ENCODE measurements at places on chromosomes 1 and 21.

DNA sequence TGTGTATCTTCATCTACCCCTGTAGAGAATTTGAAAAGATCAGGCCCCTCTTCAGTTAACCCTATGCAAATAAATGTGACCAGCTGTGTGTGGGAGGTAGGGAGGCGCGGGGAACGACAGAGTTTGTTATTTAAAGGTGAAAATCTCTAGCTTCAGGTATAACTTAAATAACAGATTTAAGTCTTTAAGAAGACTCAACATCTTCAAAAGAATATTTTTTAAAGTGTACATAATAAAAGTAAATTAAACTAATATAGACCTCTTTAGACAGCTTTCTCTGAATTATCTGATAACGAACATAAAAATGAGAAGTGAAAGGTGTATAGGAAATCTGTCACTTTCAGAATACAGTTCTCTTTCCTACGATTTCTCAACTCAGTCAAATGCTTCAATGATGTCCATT, 16.0 kb downstream of the ANGPTL3 start:
- DNase-seq = no peak

DNA sequence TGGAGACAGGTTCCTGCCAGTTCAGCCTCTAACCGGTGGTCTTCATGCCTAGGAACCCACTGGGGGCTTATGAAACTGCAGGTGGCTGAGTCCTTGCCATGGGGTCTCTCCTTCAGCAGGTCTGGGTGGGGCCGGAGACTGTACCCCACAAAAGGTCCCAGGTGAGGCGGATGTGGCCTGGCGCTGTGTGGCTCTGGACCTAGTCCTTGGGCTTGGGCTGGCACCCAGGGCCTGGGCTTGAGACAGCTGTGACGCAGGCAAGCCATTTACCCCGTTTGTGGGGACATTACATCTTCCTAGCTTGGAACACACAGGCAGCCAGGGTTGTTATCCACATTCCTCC, 5.9 kb upstream of the SLX9 start:
- no peak for DNase-seq

GRCh38 chr21:27614231-27614630, 647.3 kb upstream of the ADAMTS5 start:
- DNase-seq = no peak

DNA sequence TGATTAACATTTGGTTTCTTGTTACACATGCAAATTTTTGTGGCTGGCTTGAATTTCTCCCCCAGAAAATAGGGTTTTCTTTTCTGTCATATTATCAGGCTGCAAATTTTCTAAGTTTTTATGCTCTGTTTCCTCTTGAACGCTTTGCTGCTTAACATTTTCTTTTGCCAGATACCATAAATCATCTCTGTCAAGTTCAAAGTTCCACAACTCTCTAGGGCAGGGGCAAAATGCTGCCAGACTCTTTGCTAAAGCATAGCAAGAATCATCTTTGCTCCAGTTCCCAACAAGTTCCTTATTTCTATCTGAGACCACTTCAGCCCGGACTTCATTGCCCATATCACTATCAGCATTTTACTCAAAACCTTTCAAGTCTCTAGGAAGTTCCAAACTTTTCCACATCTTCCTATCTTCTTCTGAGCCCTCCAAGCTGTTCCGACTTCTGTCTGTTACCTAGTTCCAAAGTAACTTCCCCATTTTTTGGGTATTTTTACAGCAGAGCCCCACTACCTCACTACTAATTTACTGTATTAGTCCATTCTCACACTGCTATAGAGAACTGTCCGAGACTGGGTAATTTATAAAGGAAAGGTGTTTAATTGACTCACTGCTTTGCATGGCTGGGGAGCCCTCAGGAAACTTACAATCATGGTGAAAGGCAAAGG, 486.9 kb upstream of the NCAM2 start:
- DNase-seq = no peak

DNA sequence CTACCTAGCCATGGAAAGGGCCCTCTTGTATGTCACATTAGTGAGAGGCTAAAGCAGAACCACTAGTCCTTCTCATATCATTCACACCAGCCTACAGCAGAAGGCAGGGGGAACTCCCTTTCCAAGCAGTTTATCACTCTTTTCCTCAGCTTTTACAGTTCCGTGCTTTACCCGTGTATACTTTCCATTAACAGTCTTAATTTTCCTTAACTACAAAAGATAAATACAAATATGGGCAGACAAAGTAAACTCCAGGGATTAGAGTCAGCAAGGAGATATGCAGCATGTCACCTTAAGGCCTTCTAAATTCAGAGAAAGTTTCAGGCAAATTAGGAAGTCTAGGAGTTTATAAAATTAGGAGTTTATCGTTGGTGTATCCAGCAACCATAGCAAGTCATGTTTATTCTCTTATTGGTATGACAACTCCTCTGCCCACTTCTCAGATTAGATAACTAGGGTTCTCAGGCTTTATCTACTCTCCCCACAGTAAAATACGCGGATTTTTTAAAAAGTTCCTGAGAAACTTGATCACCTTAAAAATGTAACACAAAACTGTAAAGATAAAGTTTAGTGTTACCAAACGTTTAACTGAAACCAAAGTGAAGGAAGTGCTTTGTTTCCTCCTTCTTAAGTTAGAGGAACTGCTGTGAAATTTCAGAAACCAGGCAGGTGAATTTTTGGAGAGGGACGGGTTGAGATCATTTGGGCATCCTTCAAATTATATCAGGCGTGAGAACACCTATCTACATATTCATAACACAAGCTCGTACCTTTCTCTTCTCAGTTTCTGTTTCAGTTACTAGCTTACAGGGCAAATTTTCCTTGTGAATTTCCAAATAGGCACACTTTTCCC, 42.7 kb upstream of the SLC19A2 start:
- DNase-seq = no peak

DNA sequence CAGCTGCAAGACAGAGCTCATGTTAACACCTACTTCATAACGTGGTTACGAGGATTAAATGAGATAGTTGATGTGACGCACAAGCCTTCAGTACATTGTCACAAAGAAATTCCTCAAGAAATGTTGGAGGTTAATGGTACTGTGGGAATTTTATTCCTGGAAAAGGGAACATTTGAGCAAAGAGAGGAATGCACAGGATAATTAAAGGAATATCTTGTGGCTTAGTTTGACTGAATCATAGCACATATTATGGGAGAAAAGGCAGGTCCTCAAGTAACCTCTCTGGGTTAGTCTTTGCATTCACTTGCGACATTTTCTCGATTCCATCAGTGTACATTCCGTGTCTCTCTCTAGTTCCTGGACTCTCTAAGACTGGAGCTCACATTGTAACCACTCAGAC, 300.2 kb upstream of the DUSP10 start:
- DNase-seq = no peak

DNA sequence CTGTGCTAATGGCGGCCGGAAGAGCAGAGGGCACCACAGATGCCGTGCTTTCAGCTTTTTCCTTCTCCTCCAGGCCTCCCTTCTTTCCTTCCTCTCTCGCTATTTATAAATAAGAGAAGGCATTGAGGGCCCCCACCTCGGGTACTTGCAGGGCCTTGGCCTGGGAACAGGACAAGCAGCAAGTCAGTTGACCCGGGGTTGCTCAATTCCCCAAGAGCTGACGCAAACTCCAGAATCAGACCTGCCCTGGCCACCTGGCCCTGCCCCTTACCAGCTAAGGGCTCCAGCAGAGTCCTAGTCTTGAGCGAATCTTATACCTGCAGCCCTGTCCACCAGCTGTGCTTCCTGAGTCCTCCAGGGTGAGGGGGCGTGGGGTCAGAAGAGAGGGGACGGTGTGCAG, 13.5 kb downstream of the TNFRSF1B start:
- DNase-seq = no peak

- no peak for DNase-seq
These were observed 54.6 kb upstream of the DEPDC1 start for GRCh38 chr1:68551459-68551858.

DNA sequence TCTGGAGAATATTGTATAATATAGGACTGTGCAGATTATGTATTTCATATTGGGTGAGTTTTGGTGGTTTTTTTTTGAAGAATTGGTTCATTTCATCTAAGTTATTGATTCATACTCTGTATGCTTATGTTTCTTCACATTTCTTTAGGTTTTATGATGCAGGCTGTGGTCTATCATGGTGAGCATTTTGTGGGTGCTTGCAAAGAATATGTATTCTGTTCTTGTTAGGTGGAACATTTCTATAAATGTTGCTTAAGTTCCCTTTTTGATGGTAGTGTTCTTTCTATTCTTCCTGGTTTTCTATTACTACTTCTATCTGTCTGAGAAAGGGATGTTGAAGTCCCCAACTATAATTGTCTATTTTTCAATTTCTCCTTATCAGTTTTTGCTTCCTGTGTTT, 42.6 kb downstream of the PKN2 start:
- DNase-seq = no peak

All from endodermal cell (in vitro differentiated cells).